ENCODE measurements at places on chromosomes 7 and 10.

GRCh38 chr10:60208676-60209269 lies 180.9 kb downstream of the ANK3 start:
- peak; percentile 24 for DNase-seq

DNA sequence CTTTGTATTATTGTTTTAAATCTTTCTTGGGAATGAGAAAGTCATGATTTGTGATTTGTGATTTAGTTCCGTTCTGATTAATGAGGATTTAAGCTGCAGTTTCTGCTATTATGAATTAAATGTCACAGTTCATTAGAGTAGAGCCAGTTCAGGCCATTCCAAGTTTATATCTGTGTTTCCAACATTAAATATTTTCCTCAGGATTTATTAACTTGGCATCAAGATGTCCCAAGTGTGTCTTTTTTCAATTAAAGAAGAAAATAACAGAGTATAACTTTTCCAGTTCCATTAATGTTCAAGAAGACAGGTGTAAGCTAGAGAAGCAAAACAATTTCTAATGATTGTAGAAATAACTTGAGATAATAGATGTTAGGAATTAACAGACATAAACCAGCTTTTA lies 1183.2 kb upstream of the CELF2 start:
- DNase-seq: no peak

- DNase-seq: no peak
Measured at GRCh38 chr7:4633012-4633411, 49.1 kb upstream of the FOXK1 start.

DNA sequence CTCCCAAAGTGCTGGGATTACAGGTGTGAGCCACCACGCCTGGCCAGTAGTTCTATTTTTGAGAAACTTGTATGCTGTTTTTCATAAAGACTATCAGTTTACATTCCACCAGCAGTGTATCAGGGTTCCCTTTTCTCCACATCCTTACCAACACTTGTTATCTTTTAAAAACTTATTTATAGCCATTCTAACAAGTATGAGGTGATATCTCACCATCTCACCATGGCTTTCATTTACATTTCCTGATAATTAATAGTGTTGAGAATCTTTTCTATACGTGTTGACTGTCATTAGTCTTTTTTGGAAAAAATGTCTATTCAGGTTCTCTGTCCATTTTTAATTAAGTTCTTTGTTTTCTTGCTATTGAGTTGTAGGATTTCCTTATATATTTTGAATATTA lies 416.1 kb downstream of the NEBL start:
- DNase-seq: no peak

GRCh38 chr7:84372155-84372621 lies 177.6 kb upstream of the SEMA3A start:
- DNase-seq: no peak
